HTR-8/SVneo (cell line): ENCODE measurements at places on chromosomes 3 and 15.
A peak's percentile ranks its signal among the peaks of the same experiment; 100 is the strongest.

DNA sequence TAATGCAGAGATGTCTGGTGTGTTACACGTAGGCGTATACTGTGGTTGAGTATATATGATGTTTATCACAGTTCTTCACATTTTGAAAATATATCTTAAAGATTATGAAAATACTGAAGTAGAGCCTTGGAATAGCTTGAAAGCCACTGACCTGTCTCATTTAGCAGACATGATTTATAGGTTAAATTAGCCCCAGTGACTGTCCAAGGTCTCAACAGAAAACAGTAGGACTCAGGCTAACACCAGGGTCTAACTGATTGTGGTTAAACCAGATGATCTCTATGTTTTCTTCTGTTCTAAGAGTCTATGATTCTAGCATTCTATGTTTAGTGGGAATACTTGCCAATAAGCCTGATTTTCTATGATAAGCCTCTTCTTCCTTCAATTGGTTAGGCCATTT lies 166.4 kb upstream of the NR2E3 start:
- no peak for DNase-seq

- DNase-seq, result peak; percentile 79
These were observed 115.1 kb downstream of the LIPC start for GRCh38 chr15:58546635-58547627.

- DNase-seq, result no peak
These were observed 589.7 kb upstream of the KCNMB2 start for GRCh38 chr3:177946497-177946896.

- no peak for DNase-seq
These were observed 453.8 kb upstream of the KCNMB2 start for GRCh38 chr3:178082326-178082906.

DNA sequence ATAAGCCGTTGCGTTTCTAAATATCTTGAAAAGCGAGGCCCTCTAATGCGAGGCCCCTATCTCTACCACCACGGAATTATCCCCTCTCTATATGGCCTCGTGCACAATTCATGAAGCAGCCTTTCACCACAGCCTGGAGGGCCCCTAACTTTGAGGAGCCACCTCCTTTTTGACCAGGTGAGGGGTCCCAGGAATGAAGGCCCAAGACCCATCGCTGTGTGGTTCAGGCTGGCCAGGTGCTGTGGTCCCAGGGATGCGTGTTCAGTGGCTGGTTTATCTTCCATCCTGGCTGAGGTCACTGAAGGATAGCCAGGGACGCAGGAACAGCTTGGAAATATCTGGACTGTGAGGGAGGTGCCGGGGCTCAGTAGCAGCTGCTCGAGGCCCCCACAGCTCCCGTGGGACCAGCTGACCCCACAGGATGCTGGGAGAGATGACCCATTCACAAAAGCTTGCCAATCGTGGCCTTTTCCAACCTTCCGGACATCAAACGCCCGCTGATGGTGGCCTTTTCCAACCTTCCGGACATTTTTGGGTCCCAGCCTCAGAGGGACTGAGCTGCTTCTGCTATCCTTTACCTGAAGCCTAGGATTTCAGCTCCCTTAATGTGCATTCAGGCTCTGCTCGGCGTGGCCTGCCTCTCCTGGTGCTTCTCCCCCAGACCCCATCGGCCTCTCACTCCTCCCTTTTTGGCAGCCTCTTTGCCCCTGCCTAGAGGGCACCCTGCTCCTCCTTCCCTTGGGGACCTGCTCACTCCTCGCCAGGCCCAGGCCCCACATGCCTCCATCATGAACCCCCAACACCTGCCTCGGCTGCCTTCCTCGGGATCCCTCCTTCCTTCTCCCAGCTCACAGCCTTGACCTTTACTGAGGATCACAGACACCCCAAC lies 140.9 kb downstream of the CHSY1 start:
- no peak for DNase-seq

DNA sequence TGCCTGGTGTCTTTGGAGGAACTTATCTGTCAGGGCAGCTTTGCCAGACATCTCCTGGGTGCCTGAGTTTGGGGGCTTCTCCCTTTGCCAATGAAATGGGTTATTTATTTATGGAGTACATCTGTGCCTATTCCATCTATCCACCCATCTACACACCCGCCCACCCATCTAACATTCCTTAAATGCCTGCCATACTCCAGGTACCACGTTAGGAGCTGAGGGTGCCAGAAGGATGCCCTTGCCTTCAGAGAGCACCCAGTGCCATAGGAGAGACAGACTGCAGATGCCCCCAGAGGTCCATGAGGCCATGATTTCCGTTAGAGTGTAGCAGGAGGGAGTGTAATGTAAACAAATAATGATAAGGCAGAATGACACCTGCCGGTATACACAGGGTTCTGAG lies 21.8 kb upstream of the KIF23 start:
- DNase-seq, result no peak

GRCh38 chr15:98085003-98085639 lies 124.6 kb downstream of the ARRDC4 start:
- DNase-seq, result peak; percentile 45

DNA sequence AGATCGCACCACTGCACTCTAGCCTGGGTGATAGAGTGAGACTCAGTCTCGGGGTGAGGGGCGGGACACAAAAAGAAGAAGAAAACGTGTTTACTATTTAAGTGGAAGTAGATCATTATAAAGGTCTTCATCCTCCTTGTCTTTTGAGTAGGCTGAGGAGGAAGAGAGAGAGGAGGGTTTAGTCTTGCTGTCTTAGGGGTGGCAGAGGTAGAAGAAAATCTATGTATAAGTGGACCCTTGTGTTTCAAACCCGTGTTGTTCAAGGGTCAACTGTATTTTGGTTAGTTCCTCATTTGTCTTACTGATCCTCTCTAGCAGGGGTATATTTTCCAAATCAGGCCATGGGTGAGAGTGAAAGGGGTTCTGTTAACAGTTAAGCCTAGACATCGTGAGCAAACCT lies 40.1 kb downstream of the TRIM71 start:
- no peak for DNase-seq

DNA sequence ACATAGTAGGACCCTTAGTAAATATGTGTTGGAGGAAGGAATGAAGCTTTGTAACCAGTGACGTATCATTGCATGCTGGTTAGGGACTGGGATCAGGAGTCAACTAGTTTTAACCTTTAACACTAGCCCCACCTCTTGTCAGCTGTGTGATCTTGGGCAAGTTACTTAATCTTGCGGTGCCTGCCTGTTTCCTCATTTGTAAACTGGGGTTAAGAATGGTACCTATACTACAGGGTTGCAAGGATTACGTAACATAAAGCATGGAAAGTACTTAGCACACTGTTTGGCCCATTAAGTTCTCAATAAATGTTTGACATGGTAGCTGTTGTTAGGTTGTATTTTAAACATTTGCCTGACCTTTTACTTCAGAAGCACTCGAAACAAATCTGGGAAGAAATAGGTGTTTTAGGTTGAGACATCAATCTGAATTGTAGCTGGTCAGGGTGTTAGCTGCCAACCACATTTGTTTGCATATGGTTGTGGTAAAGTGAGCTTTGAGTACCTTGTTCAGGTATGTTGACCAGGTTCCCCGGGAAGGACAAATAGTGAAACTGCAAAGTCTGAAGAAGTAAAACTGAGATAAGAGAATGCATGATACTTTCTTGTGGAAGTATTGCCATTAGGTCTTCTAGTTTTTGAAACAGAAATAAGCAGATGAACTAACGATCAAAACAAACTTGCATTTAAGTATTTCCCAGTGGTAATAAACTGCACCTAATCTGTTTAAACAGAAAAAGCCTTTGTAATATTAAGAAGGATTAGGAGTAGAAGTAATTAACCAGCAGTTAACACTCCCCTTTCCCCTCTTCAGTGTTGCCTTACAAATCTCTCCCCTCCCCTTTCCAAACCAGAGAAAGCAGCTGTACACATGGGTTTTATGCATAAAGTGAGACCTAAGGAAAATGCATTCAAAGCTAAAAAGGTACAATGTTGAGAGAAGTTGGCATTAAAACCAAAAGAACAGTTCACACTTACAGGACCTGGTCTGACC lies 25.8 kb upstream of the SCAANT1 start:
- no peak for DNase-seq

- no peak for DNase-seq
These were observed 141.2 kb upstream of the MANF start for GRCh38 chr3:51243924-51244323.

- DNase-seq, result no peak
These were observed 95.2 kb upstream of the C3orf80 start for GRCh38 chr3:160130071-160130470.

DNA sequence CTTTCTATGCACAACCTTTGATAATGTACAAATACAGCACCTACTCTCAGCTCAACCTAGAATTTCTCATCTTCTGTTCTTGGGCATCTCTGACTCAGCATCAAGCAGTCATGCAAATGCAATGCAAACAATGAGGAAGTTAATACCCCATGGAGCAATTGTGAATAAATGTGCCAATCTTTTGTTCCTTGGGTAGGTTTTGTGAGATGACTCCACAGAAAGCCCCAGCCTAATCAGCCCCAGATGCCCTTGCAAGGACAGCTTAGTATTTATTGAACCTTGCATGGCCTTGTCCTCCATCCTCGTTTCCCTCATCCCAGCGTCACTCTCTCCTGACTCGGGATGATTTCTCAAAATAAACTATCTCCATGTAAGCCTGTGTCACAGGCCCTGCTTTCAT lies 494.7 kb upstream of the NECTIN3 start:
- peak; percentile 53 for DNase-seq

- DNase-seq, result no peak
These were observed 297.5 kb upstream of the DCBLD2 start for GRCh38 chr3:99199021-99199420.

DNA sequence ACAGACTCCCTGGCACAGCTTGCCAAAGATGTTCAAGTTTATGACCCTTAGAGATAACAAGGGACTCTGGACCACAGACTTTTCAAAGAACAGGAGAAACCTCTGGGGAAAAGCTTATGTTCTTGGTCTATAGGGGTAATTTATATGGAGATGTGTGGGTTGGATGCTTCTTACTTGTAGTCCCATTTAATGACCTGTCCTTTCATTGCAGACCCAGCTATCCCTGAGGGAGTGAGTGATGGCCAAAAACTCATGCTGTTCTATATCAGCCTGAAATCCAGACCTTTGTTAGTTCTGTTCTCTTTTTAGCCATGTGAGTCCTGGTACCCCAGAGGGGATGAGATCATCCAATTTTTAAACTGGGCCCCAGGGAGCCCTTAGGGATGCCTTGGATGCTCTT lies 43.7 kb upstream of the MRPL3 start:
- DNase-seq, result no peak

- DNase-seq, result no peak
These were observed 881.8 kb downstream of the SI start for GRCh38 chr3:164196477-164196876.

DNA sequence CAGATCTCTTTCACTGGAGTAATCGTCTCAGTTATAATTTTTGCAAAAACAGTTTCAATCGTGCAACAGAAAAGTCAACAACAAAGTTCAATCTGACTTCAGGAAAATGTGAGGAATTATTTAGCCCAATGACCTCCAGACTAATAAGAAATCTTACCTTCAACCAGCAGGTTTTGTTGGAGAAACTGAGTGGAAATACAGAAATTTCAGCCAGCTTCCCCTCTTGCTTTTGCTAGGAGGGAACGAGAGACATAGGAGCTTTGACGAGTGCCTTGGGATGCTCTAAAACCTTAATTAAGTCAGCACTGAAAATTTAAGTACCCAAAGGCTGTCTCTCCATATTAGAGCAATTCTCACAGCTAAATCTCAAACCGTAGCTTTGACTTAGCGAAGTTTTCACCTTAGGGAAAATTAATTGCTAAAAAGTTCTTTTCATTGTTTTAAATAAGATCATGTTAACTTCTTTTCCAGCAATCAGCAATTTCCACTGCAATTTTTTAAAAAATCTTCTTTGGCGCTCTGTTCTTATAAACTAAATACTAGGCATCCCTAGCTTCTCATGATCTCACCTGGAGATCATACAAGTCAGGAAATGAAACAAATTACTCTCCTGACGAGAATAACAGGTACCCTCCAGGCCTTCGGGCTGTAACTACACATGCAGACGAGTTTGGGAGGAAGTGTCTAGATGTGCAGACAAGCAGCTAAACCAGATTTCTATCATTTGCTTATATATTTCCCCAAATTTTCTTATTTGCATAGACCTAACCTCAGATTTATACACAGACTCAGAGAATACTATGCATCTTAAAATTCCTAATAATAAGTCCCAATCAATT lies 250.2 kb downstream of the FAM43A start:
- no peak for DNase-seq

DNA sequence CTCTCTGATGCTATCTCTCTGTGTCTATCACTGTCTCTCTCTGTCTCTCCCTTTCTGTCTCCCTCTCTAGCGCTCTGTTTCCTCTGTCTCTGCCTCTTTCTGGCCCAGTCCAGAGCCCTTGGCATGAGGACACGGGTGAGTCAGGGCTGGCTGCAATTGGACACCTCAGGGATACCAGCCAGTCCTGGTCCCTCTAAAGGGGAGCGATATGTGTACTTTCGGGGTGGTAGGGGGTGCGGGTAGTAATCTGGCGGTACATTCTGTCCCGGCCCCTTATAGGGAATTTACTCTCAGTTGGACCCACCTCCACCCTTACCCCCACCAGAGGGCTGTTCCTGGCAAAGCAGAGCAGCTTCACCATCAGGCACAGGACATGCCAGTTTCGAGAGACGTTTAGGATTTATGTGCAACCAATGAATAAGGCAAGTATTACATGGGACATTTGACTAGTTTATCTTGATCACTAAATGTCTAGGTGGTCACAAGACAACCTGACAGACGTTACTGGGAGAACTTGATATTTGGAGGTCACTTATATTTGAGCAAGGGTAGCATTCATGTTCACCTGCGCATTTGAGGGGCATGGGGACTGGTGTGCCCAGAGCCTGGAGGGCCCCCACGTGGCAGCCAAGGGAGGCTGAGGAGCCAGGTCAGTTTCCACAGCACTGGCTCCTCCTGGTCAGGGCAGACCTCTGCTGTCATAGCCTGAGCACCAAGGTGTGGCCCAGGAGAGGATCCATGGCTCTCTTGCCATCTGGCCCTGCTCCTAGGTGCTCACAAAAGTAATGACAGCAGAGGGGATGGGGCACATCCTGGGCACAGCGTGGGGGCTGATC lies 256.1 kb downstream of the PLCL2 start:
- no peak for DNase-seq

DNA sequence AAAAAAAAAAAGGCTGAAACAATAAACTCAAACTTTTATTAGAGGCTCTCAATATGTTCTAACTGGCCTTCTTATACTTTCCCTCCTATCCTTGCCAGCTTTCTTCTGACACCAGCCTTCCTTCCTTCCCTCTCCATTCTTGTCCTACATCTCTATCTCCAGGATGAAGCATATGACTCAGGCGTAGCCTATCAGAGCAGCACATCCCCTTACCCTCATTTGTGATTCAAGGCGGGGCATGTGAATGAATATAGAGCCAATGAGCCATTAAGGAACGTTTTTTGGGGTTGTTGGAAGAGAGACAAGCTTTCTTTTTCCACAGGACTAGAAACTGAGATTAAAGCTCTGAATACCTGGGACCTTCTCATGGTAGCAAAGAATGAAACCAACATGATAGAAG lies 25.1 kb upstream of the KCNMB3 start:
- no peak for DNase-seq

DNA sequence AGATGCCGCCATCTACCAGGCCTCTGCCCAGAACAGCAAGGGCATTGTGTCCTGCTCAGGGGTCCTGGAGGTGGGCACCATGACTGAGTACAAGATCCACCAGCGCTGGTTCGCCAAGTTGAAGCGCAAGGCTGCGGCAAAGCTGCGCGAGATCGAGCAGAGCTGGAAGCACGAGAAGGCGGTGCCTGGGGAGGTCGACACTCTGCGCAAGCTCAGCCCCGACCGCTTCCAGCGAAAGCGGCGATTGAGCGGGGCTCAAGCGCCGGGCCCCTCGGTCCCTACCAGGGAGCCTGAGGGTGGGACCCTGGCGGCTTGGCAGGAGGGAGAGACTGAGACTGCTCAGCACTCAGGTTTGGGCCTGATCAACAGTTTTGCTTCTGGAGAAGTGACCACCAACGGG lies 22.6 kb downstream of the ALPK3 start:
- DNase-seq, result no peak

GRCh38 chr15:67077641-67078215 lies 12.3 kb downstream of the SMAD3 start:
- no peak for DNase-seq
